ENCODE measurements at places on chromosomes 7 and 10.

- DNase-seq = peak; percentile 49
Observed at GRCh38 chr7:83365746-83366145, 203.1 kb upstream of the PCLO start.

GRCh38 chr7:84546403-84546802 is 351.8 kb upstream of the SEMA3A start:
- DNase-seq = no peak

- DNase-seq = no peak
Observed at GRCh38 chr7:79494046-79494445, 40.6 kb upstream of the MAGI2 start.

GRCh38 chr7:33355386-33355785 is 226.0 kb downstream of the BBS9 start:
- DNase-seq = no peak

DNA sequence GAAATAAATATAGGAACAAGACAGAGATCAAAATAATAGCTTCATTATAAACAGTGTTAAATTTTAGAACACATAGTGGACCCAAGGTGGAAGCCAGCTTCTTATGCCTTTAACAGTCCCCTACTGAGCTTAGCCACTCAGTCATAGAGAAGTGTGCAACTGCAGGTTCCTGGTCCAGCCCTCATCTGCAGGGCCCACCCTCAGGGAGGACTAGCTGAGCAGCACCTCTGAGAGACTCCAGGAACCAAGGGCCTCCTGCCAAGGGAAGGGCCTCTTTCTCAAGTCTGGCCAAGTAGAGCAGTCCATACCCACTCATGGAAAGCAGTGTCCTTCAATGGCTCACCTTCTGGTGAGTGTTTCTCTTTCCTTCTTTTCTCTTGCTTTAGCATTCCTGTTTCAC is 173.7 kb upstream of the PRPS1L1 start:
- DNase-seq = no peak

- DNase-seq = no peak
Observed at GRCh38 chr7:113283861-113284260, 165.5 kb upstream of the SMIM30 start.

DNA sequence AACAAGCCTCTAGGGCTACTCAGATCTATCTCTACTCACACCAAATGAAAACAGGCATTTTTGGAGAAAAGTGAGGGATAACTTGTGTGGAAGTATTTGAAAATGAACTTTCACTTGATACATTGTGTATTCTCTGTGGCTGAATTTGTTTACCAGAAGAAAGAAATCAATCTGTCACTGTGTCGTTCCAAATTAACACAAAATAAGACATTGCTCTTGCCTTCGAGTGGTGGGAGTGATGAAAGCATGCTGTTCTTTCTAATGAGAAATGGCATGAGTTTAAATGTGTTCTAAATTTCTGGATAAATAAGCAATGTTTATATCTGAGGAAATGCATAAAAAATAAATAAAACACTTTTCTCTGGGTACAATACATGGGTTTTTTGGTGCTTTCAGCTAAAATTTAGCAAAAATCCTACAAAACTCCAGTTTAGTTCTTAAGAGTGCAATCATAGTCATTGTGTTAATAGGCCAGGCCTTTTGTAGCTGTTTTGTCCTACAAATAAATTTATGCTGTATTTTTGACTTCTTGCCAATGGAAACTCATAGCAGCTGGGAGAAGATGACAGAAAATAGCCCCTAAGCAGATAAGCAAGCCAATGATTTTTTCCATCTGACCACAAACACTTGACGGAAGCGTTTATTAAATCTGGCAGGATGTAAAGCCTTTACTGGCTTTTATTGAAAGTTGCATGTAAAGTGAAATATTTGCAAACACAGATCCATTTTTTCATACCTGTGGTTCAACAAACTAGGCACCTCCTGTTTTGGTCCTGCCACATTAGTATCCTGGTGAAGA is 1064.1 kb upstream of the GHITM start:
- peak; percentile 34 for DNase-seq

DNA sequence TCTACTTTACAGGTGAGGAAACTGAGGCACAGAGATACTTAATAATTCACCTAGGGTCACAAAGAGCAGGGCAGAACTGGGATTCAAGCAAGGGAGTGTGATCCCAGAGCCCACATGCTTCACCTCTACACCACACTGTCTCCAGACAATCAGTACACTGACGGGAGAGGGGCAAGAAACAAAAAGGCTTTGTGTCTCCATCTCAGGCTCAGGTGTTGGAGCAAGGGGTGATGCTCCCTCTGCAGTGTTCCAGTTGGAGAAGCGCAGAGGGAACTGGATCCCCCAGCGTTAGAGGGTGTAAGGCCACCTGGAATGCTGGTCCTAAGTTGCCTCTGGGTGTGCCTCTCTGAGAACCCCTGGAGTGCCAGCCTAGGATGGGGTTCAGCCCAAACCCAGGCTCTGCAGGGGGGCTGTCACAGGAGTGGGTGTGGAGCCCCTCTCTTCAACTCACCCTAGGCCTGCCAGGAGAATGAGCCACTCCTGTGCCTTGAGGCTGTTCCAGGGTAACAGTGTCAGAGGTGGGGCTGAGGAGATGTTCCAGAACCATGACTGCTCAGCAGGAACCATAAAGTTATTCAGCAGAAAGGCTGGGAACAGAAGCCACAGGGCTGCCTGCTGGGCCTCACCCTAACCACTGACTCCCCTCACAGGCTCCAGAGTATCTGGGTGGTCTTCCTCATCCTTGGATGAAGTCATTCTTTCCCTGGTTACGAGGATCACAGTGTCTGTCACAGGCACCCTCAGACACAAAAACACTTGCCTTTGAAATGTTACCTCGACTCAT is 5.5 kb downstream of the RBP4 start:
- DNase-seq = no peak

DNA sequence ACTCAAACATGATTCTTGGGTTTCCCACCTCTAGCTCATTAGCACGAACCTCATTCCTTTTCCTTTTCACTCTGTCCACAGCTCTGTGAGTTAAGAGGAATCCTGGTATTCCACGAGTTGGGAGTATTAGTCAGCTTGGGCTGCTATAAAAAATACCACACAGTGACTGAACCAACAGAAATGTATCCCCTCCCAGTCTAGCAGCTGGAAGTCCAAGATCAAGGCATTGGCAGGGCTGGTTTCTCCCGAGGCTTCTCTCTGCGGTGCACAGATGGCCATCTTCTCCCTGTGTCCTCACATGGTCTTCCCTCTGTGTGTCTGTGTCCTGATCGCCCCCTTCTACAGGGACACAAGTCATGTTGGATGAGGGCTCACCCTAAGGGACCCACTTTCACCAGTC is 261.6 kb downstream of the TNS3 start:
- DNase-seq = no peak

- DNase-seq = no peak
Observed at GRCh38 chr7:131621652-131622051, 65.2 kb upstream of the PODXL start.

DNA sequence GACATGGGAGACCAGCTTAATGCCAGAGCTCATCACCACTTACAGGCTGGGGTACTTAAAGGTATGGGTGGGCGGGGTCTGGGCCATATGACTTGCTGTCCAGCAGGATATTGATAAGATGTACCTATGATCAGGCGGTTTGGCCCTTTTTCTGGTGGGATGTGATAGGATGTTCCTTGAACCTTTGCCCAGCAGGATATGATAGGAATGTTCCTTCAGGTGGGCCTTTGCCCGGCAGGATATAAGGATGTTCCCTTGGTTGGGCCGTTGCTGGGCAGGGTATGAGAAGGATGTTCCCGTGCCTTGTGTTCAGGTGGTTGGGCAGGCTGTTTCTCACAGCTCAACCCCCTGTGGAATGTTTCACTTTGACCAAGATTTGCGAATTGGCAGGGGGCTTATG is 187.2 kb upstream of the CXCL12 start:
- no peak for DNase-seq

DNA sequence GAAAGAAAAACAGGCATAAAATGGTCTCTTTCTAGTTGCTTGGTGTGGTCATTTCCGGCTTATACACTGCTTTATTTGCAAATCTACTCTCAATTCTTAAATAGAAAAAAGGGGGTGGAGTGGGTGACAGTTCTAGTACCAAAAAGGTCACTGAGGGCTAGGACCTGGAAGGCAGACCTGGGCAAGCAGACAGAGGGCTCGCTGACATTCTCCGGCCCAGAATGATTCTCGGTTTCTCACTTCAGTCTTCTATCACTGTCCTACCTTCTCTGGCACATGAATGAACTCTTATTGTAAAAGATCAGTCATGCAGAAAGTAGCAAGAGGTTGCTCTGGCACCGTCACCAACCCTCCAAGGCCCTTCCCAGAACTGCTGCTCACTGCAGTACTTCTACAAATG is 54.0 kb downstream of the MALSU1 start:
- no peak for DNase-seq

DNA sequence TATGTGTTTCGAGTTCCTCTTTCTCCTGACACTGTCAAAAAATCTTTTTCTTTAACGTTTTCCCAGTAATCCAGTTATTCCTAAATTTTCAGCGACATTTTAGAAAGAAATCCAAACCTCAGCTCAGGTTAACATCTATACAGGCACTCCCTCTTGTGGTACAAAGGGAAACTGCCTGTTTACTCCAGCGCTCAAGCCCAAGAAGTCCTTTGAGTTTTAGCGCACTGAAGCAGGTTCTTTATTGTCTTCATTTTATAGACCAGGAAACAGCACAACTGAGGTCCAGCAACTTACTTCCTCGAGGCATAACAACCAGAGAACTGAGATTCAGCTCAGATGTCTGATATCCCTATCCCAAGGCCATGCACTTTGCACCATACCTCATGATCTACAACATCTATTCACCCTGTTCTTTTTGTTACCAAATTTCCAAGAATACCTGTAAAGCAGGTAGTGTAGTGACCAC is 287.2 kb upstream of the MKLN1 start:
- peak; percentile 75 for DNase-seq

GRCh38 chr7:40470091-40470592 is 335.3 kb downstream of the SUGCT start:
- DNase-seq = no peak

DNA sequence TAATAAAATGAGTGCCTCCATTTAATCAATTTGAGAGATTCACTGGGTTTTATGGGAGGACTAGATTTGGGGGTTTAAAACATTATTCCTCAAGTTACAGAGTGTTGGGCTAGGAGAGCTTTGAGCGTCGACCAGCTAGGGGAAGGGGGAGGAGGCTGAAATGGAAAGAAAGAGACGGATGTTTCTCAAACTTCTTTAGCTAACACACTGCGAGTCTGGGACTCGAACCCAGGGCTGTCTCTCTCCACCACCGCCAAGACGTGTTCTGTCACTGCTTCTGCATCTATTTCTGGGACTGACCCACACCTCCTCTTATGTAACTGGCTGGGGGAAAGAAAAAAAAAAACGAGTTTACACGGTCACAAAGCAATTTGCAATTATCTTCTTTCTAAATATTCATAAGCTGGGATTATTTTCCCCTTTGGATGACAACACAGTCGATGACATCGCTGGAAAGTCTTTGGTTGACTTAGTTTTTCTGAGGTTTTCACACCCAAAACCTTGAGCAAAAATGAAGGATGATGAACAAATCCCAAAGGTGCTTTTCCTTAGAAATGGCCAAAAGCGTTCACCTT is 27.2 kb downstream of the CHST15 start:
- no peak for DNase-seq

GRCh38 chr10:103273041-103273441 is 3.9 kb upstream of the INA start:
- no peak for DNase-seq

- no peak for DNase-seq
Observed at GRCh38 chr10:86266446-86267242, 100.0 kb downstream of the GRID1 start.

DNA sequence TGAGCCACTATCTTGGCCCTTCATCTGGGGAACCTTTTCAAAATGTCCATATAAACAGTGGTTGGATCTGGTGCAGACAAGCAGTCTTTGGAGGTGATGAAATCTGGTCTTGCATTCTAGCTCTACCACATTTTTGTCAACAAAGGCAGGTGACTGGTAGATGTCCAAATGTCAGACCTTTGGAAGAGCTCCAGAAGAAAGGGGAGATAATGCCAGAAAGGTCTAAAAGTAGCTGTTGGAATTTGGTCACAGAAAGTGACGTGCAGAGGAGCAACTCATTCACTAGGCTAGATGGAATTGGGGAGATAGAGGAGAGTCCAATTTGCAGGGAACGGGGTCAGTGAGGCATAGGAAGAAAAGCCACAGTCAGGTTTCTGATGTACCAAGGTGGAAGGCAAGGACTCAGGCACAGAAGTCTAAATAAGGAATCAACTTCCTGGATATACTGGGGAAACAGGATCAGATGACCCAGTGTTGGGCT is 36.4 kb upstream of the WAC start:
- DNase-seq = no peak

DNA sequence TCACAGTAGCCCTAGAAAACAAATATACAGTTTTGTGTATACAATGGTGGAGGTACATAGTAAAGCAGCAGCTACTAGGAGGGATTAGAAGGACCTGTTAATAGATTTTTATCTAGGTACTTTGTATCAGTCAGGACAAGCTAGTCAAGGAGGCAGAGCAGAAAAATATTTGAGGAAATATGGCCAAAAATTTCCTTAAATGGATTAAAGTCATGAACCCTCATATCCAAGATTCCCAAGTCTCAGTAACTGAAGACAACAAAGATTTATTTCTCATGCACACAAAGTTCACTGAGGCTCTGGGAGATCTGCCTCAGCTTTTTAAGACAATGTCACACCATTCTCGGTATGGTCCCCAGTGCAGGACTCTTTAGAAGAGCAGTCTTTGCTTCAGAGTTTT is 28.1 kb upstream of the ARMC3 start:
- no peak for DNase-seq

DNA sequence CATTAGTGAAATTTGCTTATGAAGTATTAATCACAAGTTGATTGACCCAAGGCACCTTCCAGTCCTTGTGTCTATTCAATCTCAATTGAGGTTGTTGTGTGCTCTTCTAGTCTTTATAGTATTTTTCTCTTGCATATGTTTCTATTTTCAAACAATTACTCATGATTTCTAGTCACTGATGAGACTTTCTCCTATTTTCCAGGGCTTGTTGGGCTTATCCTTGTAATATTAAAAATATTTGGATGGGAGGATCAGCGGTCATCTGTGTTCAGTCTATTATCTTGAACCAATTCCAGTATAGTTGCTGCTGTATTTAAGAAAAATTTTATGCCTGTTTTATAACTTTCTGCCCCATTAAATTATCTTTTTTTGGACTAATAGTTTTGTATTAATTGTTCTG is 154.4 kb downstream of the PTEN start:
- DNase-seq = no peak

DNA sequence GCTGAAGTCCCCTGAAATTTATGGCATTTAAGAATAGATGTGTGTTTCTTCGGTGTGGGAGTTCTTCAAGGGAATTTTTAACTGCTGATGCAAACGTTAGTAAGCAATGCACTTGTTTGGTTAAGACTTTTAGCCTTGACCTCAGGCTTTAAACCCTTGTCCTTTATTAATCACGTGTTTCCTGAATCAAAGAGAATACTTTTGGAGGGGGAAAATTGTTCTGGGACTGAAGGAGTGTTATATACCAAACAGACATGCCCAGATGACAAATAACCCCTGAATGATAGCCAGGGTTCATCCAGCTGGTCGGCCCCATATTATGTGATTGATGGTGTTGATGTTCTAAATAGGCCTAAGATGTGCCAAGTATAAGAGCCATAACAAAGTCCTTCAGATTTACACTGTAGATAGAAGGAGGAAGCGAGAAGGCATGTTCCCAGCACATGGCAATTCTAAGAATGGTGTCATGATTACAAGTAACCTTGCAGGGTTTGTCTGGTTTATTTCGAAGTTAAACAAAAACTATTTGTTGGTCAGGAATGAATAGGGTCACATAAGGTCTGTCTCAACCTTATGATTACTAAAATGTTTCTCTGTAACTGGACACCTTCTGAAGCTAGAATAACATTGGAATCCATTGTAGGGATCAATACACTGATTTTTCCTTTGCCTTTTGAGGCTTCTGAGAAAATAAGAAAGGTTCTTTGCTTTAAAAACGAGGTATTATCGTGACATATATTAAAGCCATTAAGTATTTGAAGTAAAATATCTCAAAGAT is 124.2 kb upstream of the SEM1 start:
- no peak for DNase-seq

Data from NCI-H1694 treated with DMSO at 0.1 percent for 48 hours (cell line).